ENCODE measurements at places on chromosomes 4 and X. TPM values are rescaled to one million over a fixed set of nuclear protein-coding genes. Genes with fewer than 3 reads are reported as not detected.

GRCh38 chrX:10135561-10136399, 21.0 kb upstream of the CLCN4 start:
- DNase-seq: no peak

GRCh38 chr4:123922847-123923246, 526.3 kb downstream of the SPRY1 start:
- DNase-seq: no peak

The PASD1 gene
- not detected for total RNA-seq

DNA sequence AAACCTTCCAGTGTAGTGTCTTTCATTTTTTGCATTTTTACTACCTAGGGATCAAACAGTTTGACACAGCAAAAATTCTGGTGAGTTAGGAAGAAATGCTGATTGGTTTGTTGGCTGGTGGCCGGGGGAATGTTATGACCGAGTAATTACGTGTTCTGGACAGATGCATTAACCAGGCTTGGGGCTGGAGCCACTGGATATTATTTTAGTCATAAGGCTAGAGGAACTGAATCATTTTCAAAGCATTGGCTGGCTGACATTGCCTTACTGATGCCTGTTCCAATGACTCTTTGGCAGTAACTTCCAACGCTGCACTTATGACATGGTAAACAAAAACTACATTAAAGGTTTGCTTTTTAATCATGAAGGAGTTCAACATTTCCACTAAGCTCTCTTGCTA, 84.6 kb downstream of the FBXO8 start:
- DNase-seq: no peak

DNA sequence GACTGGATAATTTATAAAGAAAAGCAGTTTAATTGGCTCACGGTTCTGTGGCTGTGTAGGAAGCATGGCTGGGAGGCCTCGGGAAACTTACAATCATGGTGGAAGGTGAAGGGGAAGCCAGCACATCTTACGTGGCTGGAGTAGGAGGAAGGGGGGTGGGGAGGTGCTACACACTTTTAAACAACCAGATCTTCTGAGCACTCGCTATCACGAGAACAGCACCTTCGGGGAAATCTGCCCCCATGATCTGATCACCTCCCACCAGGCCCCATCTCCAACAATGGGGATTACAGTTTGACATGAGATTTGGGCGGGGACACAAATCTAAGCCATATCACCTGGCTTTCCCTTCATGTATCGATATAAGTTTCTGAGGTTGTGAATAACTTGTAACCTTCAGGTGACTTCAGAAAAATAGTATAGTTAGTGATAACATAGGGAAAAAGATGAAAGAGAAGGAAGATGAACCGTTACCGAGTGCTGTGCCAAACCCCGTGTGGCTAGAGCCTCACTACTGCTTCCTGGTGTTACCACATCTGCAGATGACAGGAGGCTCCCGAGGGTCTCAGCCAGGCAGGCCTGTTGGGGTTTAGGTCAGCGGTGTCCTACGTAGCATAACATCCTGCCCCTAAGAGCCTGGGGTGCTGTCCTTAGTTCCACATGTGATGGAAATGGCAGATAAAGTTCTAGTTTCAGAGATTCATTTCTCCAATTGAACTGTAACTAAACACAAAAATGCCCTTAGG, 103.5 kb downstream of the TNIP2 start:
- no peak for DNase-seq

The FGFR3 gene
- total RNA-seq: 132 TPM

DNA sequence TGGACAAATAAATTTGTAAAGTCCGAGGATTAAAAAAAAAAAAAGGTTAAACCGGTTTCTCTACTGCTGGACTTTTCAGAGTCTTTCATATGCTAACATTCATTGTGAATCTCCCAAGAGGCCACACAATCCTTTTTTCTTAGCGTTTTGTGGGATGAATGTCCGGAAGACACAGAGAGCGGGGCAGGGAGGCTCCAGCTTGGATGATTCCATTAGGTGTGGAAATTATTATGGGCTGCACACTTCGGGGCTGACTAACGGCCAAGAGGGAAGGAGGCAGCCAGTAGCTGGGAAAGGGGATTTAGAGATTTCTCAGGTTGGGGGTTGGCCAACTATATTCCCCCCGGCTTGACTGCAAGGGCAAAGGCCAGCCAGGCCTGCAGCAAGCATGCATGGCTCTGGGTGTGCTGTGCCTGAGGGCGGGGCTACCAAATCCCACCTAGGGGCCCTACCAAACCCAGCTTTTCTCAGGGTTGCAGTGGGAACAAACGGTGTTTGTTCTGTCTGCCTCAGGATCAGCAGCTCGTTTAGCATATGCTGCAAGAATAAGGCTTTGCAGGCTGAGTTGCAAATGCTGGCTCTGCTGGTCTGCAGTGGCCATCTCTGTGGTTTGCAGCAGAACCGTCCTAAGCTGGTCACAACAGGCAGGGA, 28.6 kb downstream of the NYX start:
- DNase-seq: peak; percentile 71

DNA sequence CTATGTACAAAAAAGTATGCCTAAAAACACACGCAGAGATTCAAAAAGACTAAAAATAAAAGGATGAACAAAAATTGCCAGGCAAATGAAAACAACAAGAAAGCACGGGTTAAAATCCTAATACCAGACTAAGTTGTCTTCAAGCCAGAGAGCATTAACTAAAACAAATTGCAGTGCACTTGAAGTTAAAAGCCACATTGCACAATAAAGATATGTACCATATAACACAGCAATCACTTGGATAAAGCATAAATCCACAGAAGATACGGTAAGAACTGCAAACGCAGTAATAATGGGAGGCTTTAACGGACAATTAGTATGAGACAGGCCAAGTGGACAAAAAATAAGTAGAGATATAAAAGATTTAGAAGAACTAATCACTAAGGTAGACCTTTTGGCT, 14.9 kb downstream of the CCDC158 start:
- no peak for DNase-seq

The ATP1B4 gene
- not detected for total RNA-seq

- no peak for DNase-seq
Measured at GRCh38 chrX:153697924-153698865, 10.5 kb downstream of the SLC6A8 start.

DNA sequence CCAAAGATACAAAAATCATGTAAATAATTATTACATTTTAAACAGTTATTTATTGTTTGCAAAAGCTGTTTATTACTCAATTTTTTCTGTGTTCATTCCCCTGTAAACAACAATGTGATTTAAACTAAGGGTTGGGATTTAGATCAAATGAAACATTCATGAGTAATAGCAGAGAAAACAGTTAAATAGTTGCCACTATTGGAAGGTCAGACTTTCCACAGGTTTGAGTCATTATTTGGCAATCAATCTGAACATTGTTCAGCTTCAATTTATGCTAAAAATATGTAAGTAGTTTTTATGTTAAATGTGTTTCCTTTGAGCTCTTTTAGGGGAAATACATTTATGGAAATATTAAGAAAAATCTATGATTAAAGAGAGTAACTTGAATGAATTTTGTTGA, 144.9 kb downstream of the STIM2 start:
- DNase-seq: no peak
